ENCODE measurements at places on chromosomes 13 and 19.
A peak's percentile ranks its signal among the peaks of the same experiment; 100 is the strongest.

DNA sequence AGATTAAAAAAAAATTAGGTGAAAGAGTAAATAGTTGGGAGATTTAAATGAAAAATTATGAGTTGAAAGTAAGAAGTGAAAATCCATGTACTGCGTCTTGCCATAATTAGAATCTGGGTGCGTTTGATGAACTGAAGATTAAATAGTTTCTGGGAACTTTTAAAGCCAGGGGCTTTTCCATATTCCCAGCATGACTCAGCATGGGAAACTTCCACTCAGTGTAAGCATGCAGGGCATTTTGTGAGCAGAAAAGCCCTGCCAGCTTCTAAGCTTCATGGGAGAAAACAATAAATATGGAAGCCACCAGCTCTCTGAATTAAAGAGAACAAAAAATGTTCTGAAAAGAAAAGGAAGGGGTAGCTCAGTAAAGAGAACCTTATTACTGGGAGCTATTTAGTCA is 62.0 kb upstream of the EDNRB start:
- DNase-seq = no peak

GRCh38 chr13:112615391-112615790 is 27.4 kb upstream of the TUBGCP3 start:
- no peak for DNase-seq

- no peak for DNase-seq
Observed at GRCh38 chr13:112688560-112689302, 1.1 kb upstream of the ATP11A start.

DNA sequence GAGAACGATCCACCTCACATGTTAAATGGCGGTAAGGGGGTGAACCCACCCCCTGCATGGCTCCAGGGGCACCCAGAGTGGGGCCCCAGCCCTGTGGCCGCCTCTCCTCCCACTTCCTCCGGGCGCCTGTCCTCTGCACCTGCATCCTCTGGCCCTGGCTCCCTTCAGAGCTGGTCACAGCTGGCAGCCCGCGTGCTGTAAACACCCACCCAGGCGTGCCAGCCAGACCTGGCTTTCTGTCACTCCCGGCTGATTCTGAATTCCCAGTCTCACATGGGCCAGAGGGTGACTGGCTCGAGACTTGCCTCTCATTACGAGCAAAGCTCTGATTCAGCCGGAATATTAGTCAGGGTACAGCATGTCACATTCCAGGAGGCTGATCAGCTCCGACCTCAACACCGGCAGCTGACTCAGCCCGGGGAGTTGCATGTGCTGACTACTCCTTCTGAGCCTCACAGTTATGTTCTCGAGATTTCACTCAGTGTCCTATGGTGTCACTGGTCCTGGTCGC is 75.1 kb downstream of the GNG7 start:
- DNase-seq = no peak

- no peak for DNase-seq
Observed at GRCh38 chr13:31421756-31422155, 222.0 kb downstream of the B3GLCT start.

DNA sequence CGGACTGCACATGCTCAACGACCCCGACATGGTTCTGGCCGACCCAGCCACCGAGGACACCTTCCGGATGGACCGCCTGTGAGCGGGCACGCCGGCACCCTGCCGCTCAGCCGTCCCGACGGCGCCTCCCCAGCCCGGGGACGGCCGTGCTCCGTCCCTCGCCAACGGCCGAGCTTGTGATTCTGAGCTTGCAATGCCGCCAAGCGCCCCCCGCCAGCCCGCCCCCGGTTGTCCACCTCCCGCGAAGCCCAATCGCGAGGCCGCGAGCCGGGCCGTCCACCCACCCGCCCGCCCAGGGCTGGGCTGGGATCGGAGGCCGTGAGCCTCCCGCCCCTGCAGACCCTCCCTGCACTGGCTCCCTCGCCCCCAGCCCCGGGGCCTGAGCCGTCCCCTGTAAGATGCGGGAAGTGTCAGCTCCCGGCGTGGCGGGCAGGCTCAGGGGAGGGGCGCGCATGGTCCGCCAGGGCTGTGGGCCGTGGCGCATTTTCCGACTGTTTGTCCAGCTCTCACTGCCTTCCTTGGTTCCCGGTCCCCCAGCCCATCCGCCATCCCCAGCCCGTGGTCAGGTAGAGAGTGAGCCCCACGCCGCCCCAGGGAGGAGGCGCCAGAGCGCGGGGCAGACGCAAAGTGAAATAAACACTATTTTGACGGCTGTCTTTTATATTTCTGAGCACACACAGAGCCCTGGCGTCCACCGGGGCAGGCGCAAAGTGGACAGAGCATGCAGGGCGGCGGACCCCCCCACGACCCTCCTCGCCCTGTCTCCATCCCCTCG is 13.6 kb downstream of the COMP start:
- no peak for DNase-seq

DNA sequence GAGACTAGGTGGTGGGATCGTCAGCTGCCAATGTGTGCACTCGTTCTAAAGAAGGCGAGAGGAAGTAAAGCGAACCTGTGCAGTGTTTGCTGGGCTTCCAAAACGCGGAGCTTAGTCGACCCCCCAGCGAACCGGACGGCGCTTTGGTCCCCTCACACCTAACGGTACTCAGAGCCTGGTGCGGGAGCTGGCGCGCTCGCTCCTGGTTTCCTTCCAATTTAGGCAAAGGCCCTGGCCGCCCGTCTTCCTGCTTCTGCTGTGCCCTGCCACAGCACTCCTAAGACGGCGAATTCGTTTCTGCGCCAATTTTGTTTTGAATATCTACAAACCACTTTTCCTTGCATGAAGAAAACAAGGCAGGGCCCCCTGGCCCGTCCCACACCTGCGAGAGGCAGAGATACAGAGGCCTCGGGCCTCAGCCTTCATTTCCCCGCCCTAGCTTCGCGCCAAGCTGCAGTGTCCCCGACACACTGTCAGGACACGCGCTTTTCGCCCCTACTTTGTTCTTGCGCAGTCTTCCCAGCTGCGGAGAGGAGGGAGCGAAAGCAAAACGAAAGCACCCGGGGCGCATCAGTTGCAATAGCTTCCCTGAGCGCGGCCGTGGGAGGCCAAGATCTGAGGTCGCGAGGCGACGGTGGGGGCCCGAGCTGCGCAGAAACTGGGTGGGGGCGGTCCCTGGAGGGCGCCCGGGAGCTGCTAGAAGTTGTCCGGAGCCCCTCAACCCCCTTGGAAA is 111.9 kb downstream of the KCNRG start:
- DNase-seq = no peak

DNA sequence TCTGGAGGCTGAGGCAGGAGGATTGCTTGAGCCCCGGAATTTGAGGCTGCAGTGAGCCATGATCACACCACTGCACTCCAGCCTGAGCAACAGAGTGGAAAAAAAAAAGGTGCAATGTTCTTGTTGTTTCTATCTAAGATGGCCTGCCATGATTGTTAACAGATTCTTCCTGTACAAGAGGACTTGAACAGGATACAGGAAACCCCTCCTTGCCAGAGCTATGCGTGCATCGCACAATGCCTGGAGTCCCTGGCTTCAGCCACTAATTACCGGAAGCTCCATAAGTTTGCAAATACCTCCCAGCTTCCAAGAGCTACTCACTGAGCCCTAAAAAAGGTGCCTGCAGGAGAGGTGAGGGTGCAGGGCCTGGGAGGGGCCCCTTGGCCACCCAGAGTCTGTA is 13.1 kb upstream of the HIF3A start:
- DNase-seq = no peak

DNA sequence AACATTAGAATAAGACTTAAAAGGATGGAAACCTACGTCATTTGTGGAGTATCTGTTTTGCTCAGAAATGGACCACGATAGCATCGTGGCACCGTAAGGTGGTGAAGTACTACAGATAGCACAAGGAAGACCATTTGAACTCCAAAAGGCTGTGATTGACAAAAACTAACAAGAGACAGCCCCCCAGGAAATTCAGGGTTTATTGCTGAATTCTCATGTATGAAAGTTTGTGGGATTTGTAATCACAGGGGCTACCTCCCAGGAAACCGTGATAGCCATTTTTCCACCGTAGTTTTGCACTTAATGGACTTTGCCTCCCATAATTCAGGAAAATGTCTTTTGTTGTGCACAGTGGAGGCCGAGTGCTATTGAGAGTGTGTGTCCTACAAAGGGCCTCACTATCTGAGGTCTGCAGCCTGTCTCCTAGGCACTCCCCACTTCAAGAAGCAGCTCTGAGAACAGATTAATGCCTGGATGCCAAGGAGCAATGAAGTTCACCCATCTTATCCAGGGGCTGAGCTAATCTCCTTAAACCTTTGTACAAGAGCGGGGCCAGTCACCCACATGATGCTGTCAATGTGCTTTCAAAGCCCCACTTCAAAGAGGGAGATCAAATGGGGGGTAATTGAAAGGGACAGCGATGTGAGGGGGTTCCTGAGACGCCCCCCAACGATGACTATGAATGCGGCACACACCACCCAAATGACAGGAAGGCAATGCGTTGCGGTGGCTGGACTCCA is 182.6 kb downstream of the COL4A1 start:
- no peak for DNase-seq

DNA sequence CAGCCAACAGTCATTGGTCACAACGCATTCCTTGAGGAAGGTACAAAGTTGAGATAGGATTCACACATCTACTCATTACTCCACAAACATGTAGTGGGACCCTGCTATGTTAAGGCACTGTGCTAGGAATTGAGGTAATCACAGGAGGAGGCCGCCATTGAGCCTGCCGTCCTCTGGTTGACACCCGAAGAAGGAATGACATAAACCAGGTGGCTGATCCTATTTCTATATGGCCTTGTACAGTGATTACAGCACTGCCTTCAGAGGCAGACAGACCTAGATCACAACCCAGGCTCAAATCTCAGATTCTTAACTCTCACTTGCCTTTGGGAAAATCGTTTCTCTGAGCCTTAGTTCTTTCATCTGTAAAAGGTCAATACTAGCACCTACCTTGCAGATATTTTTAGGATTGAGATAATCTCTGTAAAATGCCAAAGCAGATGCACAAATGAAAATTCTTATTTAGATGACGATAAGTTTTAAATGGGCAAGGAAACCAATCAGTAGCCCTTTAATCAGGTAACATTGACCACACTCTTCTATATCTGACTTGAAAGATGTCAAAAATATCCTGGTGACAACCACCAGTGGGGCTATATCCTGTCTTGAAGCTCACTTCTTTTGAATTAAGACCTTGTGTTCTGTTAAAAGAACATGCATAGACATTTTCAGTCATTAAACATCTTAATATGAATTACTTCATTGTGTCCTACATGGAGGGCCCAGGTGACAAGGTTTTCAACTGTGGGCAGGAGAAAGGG is 251.6 kb downstream of the KCTD12 start:
- no peak for DNase-seq

- DNase-seq = no peak
Observed at GRCh38 chr13:109576331-109576813, 210.0 kb downstream of the IRS2 start.

GRCh38 chr19:1237754-1238368 is at the start of gene CBARP:
Gene CBARP (minus strand): TSS chr19:1238005. CDS start chr19:1236100, 1,905 bp downstream.
- DNase-seq = no peak

DNA sequence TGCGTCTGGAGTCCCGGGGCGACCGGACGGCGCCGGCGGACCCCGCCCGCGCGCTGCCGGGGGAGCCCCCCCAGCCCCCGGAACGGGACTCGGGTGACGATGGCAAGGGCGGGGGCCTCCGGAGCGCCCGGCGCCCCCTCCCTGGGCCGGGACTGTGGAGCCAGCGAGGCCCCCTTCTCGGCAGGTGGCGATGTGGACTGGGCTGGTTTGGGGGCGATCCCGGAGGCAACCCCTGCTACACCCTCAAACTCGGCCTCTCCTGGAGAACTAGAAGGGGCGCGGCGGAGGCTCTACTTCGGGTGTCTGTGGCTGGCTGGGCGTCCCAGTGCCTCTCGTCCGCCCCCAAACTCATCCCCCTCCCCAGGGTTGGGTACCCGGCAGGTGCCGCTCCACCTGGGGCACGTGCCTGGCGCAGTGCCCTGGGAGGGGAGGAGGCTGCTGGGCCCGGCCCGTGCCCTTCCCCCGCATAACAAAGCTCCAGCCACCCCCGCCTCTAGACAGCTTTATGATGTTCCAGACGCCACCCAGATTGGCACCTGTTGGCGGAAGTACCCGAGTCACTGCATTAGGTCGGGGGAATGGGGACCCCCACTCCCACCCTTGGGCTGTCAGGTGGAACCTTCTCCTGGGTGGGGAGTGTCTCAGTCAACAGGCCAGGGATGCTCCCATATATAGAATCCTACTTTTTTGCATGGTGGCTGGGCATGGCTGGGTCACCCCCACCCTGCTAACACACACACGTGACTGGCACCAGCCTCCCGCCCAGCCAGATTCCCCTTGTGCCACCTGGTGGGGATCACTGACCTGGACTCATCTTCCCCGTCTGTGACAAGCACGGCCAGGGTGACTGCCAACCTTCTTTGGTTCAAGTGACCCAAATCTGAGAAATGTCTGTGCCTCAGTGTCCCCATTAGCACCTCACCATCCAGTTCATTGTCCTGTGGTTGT is 722 bp downstream of the PKN1 start:
- DNase-seq = peak; percentile 20

DNA sequence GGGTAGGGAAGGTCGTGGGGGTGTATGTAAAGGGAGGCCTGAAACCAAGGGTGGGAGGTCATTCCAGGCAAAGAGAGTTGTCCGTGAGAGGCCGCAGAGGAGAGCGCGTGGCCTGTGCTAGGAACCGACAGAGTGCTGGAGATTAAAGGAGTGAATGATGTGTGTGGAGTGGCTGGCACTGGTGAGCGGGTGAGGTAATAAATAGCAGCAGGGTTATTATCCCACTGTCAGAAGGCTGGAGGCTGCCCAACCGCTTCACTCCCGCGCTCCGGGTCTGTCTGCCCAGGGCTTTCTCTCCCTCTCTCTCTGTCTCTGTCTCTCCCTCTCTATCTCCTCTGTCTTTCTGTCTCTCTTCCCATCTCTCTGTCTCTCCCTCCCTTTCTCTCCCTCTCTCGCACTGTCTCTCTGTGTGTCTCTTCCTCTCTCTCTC is 17.4 kb downstream of the ZNF579 start:
- no peak for DNase-seq

GRCh38 chr13:83667606-83668005 is 214.7 kb downstream of the SLITRK1 start:
- DNase-seq = no peak

GRCh38 chr13:61838568-61838967 is 422.9 kb upstream of the PCDH20 start:
- no peak for DNase-seq

DNA sequence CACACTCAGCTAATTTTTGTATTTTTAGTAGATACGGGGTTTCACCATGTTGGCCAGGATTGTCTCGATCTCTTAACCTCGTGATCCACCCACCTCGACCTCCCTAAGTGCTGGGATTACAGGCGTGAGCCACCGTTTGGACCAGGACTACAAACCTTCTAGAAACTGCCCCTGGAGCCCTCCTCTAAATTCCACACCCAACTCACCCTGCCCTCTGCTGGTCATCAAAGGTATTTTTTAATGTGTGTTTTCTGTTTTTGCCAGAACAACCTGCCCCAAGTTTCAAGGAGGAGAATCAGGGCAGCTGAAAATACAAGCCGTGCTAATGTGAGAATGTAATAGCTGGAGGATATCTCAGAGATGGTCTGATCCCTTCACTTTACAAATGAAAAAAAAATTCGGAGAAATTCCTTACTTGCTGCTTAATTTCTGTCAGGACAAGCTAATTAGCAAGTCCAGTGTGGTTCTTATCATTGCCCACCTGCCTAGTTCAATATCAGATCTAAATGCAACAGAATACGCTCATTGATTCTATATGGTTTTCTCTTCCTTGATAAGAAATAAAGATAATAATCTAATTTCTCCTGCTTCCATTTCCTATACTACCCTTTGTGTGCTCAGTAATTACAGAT is 4.1 kb downstream of the ATP8A2 start:
- no peak for DNase-seq

All from NCI-H2107 (cell line).